DMS 273 treated with DMSO at 0.1 percent for 48 hours (cell line): ENCODE measurements at places on chromosomes 4 and X.

- no peak for DNase-seq
Measured at GRCh38 chrX:120365320-120365719, 3.4 kb downstream of the ATP1B4 start.

DNA sequence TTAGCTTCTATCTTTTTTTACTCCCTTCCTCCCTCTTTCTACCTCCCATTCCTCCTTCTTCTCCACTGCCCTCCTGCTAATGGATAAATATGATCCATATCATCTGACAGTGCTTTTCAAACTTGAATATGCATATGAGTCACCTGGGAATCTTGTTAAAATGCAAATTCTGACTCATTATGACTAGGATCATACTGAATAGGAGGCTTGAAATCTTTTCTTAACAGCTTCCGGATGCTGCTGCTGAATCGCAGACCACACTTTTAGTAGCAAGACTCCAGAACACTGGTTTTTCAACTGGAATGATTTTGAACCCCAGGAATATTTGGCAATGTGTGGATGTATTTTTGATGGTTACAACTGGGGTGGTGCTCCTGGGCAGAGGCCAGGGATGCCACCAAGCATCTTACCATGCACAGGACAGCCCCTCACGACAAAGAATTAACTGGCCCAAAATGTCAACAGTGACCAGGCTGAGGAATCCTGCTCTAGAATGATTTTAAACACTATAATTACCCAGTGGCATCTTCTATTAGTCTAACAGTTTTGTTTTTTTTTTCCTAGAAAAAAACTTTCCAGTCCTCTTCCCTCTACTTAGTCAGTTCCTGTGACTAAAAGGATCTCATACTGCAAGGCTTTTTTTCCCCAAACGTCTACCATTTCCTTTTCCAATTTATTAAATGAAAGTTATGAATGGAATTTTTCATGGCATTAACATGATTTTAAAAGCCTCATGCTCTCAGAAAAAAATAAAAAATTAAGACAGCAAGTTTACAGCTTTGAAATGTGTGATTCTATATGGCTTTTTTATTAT, 10.6 kb upstream of the PYURF start:
- no peak for DNase-seq

GRCh38 chrX:151977923-151978322, 3.4 kb upstream of the GABRE start:
- DNase-seq, result no peak

DNA sequence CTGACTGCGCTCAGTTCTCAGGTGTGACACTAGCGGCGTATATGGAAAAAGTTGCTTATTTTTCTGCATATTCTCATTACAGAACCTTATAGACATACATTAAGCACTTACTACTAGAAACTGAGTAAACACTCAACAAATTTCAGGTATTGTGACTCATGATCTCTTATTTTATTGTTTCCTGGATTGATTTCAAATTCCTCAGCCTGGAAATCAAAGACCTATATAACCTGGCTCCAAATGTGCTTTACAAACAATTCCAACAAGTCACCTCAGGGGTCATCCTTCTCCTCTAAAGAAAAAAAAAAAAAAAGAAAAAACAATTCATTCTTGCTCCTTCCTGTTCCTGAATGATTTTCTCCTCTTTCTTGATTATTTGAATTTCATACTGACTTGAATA, 152.3 kb downstream of the ADAM29 start:
- DNase-seq, result no peak

- no peak for DNase-seq
Measured at GRCh38 chr4:18180892-18181291, 159.3 kb upstream of the LCORL start.

GRCh38 chr4:39668887-39669286, 29.0 kb upstream of the UBE2K start:
- no peak for DNase-seq

GRCh38 chr4:106063009-106063408, 167.7 kb downstream of the NPNT start:
- no peak for DNase-seq

DNA sequence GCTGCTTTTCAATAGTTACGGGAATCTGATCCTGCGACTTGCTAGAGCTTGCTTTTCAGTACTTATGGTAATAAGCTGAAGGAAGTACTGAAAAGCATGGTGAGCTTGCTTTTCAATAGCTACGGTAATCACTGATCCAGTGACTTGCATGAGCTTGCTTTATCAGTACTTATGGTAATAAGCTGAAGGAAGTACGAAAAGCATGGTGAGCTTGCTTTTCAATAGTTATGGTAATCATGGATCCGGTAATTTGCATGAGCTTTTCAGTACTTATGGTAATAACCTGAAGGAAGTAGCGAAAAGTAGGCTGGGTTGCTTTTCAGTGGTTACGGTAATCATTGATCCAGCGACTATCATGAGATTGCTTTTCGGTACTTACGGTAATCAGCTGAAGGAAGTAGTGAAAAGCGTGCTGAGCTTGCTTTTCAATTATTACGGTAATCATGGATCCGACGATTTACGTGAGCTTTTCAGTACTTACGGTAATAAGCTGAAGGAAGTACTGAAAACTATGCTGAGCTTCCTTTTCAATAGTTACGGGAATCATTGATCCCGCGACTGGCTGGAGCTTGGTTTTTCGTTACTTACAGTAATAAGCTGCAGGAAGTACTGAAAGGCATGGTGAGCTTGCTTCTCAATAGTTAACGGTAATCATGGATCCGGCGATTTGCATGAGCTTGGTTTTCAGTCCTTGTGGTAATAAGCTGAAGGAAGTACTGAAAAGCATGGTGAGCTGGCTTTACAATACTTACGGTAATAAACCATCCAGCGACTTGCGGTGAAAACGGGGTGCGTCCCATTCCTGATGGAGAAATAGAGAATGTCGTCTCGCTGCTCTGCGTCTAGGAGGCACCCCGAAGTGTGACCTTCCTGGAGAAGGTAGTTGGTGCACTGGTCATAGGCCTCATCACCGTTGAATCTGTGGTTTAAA, 6.5 kb downstream of the CRLF2 start:
- no peak for DNase-seq
